ENCODE measurements at places on chromosomes 4 and X.

DNA sequence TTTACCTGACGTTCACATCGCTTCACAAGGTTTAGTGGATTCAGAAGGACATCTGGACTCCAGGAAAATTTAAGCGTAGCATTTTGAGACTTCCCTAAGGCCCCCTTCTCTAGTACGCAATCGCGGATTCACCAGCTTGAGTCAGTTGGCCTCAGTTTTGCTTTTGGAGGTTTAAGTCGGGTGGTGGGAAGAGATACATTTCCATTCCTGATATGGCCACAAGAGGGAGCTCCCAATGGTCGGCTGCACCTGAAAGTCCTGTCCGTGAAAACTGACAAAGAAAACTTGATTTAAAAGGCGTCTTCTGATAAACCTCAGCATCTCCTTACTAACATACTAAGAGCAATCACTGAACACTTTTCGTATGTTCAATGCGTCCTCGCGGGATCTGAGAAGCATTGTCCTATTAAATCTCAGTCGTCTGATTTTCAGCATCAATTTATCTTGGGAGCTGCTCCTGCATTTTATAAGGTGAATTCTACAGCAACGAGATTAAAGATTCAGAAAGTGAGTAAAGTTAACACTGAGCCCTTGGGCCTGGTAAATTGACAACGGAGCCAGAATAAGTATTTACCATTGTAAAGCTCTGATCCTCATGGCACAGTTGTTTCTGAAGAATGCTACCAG, 50.6 kb downstream of the LGI2 start:
- peak; percentile 67 for DNase-seq

DNA sequence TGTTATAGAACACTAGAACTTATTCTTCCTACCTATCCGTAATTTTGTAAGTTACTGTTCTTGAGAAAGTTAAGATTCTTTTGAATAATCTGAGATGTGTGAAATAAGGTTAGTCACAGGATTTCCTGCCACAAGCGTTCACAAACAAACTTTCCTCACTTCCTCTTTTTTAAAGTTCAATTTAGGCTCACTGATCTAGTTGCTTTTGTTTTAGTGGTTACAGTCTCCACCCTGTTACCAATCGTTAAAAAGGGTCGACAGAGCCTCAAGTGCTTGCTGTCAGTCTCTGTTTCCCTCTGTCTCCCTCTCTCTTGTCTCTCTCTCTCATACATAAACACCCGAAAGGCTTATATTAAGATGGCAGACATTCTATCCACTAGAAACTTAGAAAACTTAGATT, 35.9 kb upstream of the STK26 start:
- no peak for DNase-seq

GRCh38 chr4:101008503-101008902, 338.8 kb downstream of the PPP3CA start:
- DNase-seq = no peak

DNA sequence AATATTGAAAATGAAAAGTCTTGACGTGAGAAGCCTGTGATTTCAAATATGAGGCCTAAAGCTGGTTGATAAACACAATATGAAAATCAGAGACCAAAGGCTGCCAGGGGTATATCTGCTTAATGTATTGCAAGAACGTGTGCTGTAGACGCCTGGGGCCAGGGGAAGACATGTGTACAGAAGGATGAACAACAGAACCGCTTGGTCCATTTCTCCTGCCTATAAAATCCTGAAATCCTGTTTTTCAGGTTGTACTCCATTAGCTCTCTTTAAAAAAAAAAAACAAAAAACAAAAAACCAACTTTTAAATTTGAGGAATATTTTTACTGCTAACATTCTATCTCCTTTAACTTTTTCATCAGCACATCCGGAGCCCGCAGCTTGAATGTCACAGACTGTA, 109.2 kb downstream of the STOX2 start:
- no peak for DNase-seq

GRCh38 chrX:16852617-16853179, 17.5 kb downstream of the RBBP7 start:
- DNase-seq = no peak

DNA sequence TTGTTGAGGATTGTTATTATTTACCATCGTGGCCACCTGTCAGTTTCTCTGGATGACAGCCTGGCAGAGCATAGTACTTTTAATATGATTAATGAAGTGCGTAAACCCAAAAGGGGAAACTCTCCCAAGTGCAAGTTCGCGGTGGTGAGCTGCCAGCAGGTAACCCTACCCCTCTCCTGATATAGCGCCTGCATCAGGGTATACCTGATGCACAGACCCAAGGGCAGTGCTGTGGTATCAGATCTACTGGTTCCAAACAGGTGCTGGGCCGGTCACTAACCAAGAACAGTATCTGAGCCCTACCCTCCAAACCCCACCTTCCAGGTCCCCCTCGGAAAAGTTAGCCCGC, 1.6 kb downstream of the RNF150 start:
- DNase-seq = no peak

DNA sequence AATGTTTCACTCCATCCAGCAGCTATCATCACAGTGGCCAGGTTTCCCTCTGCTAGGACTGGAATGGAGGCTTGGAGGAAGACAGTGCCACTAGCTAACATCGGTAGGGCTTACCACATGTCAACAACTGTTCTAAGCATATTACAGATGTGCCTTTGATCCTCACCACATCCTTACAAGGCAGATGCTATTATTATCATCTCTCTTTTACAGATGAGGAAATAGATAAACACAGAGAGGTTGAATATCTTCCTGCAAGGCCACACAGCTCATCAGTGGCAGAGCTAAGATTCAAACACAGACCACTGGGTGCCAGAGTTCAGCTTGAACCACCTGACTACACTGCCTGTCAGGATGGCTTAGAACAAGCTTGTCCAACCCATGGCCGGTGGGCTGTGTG, 47.4 kb downstream of the MAMLD1 start:
- no peak for DNase-seq

DNA sequence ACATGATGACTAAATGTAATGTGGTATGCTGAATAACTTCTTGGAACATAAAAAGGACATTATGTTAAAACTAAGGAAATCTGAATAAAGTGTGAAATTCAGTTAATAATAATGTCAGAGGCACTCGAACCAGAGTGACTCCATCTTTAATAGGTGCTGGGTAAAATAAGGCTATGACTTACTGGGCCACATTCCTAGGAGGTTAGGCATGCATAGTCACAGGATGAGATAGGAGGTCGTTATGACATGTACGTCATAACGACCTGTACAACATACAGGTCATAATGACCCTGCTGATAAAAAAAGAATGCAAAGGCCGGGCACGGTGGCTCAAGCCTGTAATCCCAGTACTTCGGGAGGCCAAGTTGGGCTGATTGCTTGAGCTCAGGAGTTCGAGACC, 28.9 kb upstream of the OPHN1 start:
- no peak for DNase-seq

DNA sequence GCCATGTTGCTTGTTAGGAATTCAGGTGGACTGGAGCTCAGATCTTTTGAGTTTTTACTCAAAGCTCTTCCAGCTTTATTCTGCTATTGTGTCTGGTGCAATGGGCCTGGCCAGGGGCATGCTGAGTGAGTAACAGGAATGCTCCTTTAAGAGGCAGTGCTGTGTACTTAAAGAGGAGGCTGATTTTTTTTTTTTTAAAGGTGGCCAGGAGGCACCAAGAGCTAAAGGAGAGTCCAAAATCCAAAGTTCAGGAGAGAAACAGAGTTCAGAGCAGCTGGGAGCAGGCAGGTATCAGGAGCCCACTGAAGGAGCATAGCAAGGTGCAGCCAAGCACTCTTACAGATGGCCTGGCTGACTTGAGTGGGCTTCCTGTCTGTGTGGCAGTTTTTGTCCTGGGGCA, 178.7 kb downstream of the FMR1NB start:
- no peak for DNase-seq

DNA sequence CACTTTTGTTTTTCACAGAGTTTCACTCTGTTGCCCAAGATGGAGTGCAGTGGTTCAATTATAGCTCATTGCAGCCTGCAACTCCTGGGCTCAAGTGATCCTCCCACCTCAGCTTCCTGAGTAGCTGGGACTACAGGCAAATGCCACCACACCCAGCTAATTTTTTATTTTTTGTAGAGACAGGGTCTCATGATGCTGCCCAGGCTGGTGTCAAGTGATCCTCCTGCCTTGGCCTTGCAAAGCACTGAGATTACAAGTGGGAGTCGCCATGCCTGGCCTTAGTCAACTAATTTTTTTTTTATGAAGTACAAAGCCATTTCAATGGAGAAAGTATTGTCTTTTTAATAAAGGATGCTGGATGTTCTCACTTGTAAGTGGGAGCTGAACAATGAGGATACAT, 51.3 kb upstream of the UXT start:
- no peak for DNase-seq

- no peak for DNase-seq
These were observed 75.4 kb upstream of the FAT1 start for GRCh38 chr4:186798951-186799659.

- no peak for DNase-seq
These were observed 96.6 kb upstream of the BANK1 start for GRCh38 chr4:101693842-101694398.

GRCh38 chr4:126298271-126298670, 983.5 kb downstream of the FAT4 start:
- no peak for DNase-seq

- no peak for DNase-seq
These were observed 199.2 kb downstream of the MAB21L2 start for GRCh38 chr4:150781191-150781590.

DNA sequence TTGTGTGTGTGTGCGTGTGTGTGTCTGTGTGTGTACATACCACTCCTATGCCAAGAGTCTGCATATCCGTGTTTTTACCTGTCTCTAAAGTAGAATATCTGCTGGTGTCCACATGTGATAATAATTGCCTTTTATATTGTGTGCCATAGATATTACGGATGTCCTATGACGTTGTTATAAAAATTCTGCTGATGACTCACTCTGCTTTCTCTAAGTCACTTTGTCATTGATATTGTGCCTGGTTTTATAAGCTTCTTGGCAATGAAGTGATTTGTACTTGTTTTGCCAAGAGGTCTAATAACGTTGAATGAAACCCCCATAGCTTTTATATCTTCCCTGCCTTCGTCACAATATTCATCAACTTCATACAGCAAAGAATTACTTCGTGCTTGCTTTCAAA, 102.6 kb upstream of the C1GALT1C1 start:
- DNase-seq = no peak

- peak; percentile 75 for DNase-seq
These were observed 16.3 kb upstream of the DRD5 start for GRCh38 chr4:9765091-9765490.

DNA sequence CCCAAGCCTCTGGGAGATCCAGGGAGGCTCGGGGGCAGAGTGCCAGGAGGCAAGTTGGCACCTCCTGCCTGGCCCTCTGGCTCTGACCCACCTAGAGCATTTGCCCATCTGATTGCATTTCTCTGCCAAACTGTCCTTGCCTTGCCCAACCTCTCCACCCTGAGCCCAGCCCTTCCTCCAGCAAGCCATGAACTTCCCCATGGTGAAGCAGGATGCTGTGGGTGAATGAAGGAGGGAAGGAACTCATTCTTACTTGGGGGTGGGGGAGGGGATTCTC, 9.3 kb upstream of the CNGA2 start:
- no peak for DNase-seq

DNA sequence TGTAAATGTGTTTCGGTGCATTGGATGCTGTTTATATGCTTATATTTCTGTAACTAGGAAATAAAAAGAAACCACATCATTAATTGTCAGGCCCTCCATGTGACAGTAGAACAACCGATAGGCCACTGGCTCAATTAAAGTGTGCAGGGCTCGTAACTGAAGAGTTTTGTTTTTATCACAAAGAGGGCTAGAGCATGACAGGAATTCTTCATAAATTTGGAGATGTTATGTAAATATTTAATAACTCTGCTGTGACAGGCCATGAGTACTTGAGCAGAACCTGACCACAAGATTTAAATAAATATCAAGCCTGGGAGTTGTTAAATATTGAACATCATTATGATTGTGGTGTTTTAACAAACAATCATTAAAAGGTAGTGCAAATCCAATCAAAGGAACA, 55.9 kb downstream of the MID1 start:
- DNase-seq = no peak

DNA sequence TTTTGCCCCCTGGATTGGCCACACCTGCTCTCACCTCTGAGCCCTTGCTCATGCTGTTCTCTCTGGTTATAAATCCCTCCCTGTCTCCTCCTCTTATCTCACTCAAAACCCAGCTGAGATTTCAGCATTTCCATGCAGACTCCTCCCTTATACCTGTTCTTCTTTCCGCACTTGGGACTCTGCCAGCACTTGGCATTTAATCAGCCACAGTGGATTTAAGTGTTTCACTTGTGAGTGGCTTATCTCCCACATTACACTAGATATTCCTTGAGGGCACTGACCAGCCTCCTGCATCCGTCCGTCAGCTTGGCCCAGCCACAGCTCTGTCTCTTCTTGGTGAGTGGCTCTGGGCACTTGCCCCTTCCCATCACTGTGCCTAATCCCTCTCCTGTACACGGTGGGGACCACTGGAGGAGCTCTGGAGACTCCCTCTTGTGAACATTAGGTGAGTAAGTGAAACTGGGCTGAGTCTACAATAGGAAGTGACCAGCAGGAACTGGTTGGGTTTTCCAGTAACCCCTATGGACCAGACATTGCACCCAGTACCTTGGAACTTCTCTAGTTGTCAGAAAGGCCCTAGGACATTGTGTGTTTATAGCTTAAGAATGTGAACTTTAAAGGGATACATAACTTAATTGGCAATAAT, 19.9 kb downstream of the FGFBP1 start:
- DNase-seq = no peak

DNA sequence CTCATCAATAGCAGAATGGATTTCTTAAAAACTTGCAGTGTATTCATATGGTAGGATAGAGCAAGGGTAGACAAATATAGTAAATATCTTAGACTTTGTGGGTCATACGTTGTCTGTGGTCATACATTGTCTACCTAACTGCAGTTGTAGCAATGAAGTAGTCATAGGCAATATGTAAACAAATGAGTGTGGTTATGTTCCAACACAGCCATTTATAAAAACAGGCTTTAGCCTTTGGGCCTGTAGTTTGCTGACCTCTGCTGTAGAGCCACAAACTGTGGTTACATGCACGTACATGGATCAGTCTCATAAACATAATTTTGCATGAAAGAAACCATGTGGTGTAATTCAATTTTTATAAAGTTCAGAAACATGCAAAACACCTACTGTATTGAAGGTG, 98.9 kb downstream of the LARP1B start:
- DNase-seq = no peak

DNA sequence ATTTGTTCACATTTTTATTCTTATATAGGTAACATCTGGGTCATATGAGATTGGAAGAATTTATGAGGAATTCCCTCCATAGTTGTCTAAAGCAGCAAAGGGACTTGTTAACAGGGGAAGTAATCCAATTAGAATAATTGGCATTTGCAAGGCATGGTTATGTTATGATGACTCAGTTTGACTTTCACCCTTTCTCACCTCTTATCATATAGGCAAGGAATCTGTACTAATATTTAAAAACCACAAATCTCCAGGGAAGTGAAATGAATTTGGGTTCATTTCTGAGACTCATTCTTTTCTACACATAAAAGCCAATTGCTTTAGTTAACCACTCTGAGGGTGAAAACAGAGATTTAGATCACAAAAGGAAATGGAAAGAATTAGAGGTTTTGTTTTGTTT, 281.5 kb upstream of the DKK2 start:
- no peak for DNase-seq
